Left ventricle myocardium inferior (tissue), 1 donor: ENCODE measurements at places on chromosomes 11 and 22. TPM values are rescaled to one million over a fixed set of nuclear protein-coding genes. Genes with fewer than 3 reads are reported as not detected.

DNA sequence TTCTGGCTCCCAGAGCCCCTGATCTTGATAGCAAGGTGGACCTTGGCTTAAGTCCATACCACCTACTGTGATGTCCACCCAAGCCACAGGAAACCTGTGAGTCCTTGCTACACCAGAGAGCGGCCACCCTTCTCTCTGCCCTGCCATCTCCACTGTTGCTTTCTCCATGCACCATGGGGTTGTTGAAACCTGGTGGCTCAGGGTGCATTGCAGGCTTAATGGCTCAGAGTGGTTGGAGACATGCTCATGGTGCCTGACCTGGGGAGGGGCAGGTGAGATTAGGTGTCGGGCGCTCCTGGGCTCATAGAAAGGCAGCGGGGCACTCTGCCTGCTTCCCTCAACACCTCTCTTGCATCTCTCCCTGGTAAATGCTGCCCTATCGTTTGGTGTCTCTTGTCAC, 25.0 kb upstream of the CACNG2 start:
- H3K27me3 ChIP-seq, result peaks cover 90% of the 10 kb centered on the region
- DNase-seq, result no peak
- H3K36me3 ChIP-seq, result no peaks in the 10 kb centered on the region

GRCh38 chr22:36765131-36765942, 10.6 kb downstream of the IFT27 start:
- DNase-seq, result no peak
- no peak overlapping the region for H3K4me3 ChIP-seq
- no peak overlapping the region for H3K27ac ChIP-seq
- H3K4me1 ChIP-seq, result peaks cover 20% of the 10 kb centered on the region
- H3K27me3 ChIP-seq, result no peaks in the 10 kb centered on the region

DNA sequence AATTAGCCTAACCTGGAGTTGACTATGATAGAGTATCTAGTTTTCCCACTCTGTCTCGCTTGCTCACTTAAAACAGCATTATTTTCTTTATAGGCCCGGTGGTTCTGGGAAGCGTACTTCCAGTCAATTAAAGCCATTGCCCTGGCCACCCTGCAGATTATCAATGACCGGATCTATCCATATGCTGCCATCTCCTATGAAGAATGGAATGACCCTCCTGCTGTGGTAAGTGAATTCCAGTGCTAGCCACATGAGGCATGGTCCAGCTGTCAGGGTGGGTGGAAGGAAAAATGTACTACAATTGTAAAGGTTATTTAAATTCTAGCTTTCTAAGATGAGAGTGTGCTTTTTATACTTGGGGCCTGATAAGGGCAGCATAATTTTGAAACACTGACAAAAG, 76.0 kb downstream of the EXT2 start:
- H3K27ac ChIP-seq, result no peak overlapping the region
- peaks cover 7% of the 10 kb centered on the region for H3K4me1 ChIP-seq
- no peak overlapping the region for H3K4me3 ChIP-seq
- DNase-seq, result no peak

The TCN1 gene
- not detected for total RNA-seq

The SLC36A4 gene
- 7.1 TPM for total RNA-seq
